ENCODE measurements at places on chromosomes 3 and 15. TPM values are rescaled to one million over a fixed set of nuclear protein-coding genes. Genes with fewer than 3 reads are reported as not detected.

The ADAMTS9 gene
- total RNA-seq = 165 TPM

The SAMMSON gene
- 0.41 TPM for total RNA-seq

The SLC28A2 gene
- 0.10 TPM for total RNA-seq

The AGBL1 gene
- 77.9 TPM for total RNA-seq

DNA sequence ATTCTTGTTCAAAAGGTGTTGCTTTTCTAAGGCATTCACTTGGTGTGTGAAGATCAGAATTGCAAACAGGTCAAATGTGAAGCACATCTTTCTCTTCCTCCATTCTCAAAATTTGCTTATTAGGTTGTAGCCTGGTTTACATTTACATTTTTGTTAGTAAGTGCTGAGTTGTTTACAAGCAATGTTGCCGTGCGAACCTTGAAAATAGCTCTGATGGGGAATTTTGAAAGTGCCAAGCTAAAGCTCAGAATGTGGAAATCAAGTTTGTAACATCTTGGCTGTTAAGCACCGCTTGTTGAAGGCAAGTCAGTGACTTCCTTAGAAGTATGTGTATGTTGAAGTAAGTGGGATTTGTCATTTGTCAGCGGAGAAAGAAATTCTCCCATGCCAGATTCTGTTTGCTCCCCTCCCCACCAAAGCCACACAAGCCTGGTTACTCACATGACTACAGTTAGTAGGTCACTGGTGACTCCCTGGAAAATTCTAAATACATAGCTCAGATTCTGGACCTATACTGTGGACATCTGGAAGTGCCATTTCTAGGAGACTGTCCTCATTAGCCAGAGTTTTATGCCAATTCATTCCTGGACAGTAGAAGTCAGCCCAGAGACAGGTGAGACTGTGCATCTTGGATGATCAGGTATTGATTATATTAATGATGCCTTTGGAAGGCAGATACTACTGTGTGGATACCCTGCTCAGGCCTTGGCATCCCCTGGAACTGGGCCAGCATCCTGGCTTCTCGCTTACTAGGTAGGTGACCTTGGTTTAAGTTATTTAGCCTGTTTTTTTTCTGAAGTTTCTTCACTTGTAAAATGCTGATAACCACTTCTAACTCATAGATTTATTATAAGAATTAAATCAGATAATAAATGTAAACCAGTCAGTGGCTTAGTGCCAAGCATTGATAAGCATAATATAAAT lies 390.6 kb upstream of the SEMA6D start:
- DNase-seq = no peak

GRCh38 chr3:25785826-25786225 lies 2.6 kb upstream of the NGLY1 start:
- no peak for DNase-seq

DNA sequence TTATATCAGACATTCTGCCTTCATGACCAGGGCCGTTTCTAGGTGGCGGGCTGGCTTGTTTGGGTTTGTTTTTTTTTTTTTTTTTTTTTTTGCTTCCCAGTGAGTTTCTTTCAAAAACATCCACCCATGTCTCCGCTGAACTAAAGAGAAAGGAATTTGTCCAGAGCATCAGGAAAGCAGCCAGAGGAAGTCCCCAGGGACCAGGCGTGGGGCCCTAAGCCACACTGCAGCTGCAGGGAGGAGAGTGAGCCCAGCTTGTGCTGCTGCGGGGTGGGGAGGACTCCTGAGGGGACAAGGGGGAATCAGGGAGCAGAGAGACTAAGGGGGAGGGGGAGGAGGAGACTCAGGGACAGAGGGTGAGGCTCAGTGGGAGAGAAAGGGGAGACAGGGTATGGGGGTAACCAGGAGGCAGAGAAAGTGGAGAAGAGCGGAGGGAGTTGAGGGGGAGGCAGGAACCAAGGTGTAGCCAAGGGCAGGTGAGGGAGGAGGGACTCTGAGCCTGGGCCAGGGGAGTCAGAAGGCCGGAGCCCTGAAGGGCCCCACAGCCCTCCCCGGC lies 49.5 kb downstream of the CYP11A1 start:
- DNase-seq = peak; percentile 94

GRCh38 chr3:128309026-128309425 lies 155.7 kb downstream of the EEFSEC start:
- peak; percentile 89 for DNase-seq

GRCh38 chr3:120828796-120829195 lies 79.2 kb upstream of the STXBP5L start:
- no peak for DNase-seq

DNA sequence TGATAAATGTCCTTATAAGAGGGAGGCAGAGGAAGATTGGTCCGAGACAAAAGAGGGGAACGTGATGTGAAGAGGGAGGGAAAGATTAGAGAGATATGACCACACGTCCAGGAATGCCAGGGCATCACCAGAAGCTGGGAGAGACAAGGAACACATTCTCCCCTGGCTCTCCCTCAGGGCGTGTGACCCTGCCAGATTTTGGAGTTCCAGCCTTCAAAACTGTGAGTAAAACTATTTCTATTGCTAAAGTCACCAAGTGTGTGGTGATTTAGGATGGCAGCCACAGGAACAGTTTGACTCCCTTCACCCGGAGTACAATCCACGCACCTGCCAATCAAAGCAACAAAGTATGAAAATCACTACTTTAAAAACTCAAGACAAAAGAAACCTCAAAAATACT lies 32.1 kb upstream of the TJP1 start:
- no peak for DNase-seq

GRCh38 chr3:16178628-16178988 lies 4.1 kb downstream of the GALNT15 start:
- DNase-seq = no peak

GRCh38 chr15:45401665-45402161 lies 23.4 kb upstream of the GATM start:
- no peak for DNase-seq

- DNase-seq = no peak
Observed at GRCh38 chr15:39573287-39573686, 7.6 kb upstream of the THBS1 start.

GRCh38 chr3:55343486-55344357 lies 143.4 kb downstream of the WNT5A start:
- no peak for DNase-seq

GRCh38 chr3:112002096-112002971 lies 3.6 kb downstream of the TAGLN3 start:
- DNase-seq = no peak
